NCI-H1930 (cell line): ENCODE measurements at places on chromosomes 12 and 14.

DNA sequence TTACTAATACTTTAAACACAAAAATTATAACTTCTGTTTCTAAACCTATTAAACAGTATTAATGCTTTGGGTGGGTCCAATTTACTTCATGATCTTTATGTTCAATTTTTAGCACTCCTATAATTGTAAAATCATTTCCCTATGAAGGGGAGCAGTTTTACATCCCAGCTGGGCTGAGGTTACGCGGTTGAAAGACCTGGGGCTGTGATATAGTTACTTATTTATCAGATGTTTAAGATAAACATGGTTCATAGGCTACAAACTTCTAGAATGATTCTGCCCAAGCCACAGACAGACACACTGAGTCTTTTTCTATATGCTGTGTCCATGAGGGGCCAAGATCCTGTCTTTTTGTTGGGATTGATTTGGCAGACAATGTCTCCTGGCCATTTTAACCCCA lies 44.4 kb downstream of the DYRK2 start:
- DNase-seq: no peak

DNA sequence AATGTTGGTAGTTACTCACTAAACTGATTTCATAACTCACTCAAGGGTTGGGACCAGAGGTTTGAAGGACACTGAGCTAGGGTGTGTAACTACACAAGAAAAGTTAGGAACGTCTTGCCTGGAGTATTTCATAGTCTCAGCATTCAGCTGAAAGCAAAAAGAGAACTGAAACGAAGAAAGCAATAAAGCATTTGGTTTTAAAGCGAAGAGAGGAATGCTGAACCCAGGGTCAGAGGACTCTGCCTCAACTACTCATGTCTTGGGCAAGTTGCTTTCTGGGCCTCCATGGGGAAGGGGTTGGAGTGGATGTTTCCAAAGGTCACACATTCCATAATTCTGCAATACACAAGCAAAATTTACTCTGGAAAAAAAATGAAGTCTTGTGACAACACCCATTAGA lies 1.4 kb downstream of the GNS start:
- no peak for DNase-seq

DNA sequence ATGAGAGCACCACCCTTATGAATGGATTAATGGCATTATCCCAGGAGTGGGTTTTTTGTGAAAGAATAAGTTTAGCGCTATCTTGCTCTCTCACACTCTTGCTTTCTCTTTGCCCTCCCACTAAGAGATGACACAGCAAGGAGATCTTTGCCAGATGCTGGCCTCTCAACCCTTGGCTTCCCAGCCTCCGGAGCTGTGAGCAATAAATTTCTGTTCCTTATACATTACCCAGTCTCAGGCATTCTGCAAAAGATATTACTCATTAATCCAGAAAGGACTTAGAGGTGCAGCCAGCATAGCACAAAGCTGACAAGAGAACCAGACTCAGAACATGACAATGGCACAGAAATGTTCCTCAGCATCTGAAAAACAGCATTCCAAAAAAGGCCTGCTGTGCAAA lies 190.6 kb downstream of the ITPR2 start:
- no peak for DNase-seq

GRCh38 chr14:49972131-49972671 lies 79.3 kb downstream of the ARF6 start:
- DNase-seq: no peak

GRCh38 chr12:120332523-120332922 lies 4.9 kb upstream of the PLA2G1B start:
- no peak for DNase-seq

DNA sequence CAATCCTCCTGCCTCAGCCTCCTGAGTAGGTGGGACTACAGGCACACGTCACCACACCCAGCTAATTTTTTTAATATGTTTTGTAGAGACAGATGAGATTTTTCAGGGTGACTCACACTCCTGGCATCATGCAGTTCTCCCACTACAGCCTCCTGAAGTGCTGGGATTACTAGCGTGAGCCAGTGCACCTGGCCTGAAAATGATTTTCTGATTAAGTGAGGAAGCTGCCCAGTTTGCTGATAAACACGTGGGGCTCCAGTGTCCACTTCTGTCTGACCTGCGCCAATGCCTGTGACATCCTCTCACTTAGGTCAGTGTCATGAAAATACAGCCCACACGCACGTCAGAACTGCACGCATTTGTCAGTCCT lies 37.0 kb upstream of the SFSWAP start:
- DNase-seq: no peak

GRCh38 chr12:103858953-103859601 lies 18.0 kb upstream of the NT5DC3 start:
- no peak for DNase-seq

GRCh38 chr12:27008081-27008480 lies 6.1 kb downstream of the TM7SF3 start:
- DNase-seq: no peak

- no peak for DNase-seq
These were observed 50.1 kb upstream of the HIF1A start for GRCh38 chr14:61645247-61645646.

GRCh38 chr14:74217672-74218448 lies 21.4 kb upstream of the VSX2 start:
- peak; percentile 42 for DNase-seq
